GM12892 (cell line): ENCODE measurements at places on chromosomes 16 and 17.

DNA sequence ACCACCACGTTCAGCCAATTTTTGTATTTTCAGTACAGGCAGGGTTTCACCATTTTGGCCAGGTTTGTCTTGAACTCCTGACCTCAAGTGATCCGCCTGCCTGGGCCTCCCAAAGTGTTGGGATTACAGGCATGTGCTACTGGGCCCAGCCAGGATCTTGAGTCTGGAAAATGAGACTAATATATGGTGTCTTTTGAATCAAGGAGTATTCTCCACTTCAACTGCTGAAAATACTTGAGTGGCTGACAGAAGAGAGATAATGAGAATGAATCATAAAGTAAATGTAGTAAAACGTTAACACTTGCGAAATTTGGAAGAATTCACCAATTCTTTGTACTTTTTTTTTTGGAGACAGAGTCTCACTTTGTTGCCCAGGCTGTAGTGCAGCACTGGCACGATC is 16.6 kb downstream of the SMYD4 start:
- DNase-seq, result no peak

DNA sequence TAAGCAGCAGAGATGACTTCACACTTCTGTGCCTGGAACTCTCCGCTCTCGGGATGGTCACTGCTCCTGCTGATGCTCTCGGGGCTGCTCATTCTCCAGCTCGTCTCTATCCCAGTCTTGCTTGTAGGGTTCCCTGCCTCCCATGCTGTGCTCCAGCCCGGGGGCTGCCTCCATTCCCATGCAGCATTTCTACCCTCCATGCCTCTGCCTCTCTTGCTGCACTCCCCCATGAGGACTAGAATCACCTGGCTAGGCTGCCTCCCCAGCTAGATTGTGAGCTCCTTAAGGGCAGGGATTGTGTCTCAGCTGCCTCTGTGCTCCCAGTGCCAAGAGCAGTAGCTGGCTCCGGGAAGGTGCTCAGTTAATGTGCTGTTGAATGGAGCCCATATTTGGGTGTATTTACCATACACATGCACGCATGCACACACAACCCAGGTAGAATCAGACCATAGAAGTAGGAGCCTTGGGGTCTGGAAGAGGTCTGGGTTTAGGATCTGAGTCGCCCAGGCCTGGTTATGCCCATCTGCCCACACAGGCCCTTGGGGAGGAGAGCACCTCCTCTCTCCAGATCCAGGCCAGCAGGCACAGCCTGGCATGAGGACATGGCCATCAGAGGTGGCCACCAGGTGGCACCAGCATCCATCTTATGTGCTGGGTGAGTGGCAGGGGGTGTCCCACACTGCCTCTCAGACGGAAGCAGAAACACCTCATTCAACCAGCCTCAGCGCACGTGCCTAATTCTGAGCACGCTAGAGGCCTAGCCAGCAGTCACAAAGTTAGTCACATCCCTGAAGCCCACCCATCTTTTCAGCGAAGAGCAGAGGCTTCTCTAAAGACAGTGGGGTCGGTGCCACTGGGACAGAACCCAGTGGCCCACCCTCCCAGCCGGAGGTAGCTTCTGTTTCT is 9.3 kb downstream of the GIT1 start:
- peak; percentile 97 for DNase-seq

GRCh38 chr17:78967782-78968362 is 11.9 kb downstream of the LGALS3BP start:
- no peak for DNase-seq

- DNase-seq, result no peak
These were observed 14.1 kb upstream of the ST6GALNAC1 start for GRCh38 chr17:76657505-76658241.

GRCh38 chr16:14011846-14012245 is 59.3 kb upstream of the MRTFB start:
- DNase-seq, result no peak

DNA sequence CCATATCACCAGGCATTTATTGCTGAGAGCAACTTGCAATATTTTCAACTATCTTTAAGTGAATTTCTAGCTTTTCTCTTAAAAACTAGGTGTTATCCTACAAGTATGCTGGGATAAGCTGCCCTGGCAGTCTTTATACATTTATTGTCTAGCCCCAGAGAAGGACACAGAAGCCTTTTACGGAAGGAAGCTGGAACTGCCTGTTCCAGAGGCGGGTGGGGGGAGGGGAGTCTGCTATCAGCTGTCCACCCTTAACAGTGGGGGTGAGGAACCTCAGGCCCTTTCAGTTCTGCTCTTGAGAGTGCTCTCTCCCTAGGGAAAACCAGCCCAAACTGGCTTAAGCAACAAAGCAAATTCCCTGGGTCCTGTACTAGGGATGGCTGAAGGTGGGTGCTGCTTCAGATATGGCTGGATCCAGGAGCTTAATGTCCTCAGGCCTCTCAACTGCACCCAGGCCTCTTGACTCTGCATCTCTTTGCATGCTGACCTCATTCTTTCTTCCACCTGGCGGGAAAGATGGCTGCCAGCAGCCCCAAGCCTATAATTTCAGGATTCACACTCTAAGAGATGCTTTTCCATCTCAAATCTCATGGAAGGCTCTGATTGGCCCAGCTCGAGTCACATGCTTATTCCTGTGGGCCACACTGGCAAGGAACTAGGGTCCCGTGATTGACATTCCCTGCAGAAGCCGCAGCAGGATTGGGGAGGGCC is 16.6 kb downstream of the NAGPA start:
- DNase-seq, result no peak

DNA sequence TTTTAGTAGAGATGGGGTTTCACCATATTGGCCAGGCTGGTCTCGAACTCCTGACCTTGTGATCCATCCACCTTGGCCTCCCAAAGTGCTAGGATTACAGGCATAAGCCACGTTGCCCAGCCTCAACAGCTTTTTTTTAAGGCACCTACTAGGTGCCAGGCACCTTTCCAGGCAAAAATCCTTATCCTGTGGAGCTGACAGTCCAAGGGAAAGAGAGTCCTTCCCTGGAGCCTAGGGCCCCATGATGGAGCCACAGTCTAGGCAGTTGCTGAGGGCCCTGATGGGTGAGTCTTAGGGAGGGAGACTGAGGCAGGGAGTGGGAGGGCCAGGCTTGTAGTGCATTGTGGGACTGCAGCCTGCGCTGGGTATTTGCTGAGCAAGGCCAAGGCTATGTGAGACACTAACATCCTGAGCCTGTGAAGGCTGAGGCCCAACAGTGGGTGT is 79.6 kb upstream of the TOB1 start:
- no peak for DNase-seq

DNA sequence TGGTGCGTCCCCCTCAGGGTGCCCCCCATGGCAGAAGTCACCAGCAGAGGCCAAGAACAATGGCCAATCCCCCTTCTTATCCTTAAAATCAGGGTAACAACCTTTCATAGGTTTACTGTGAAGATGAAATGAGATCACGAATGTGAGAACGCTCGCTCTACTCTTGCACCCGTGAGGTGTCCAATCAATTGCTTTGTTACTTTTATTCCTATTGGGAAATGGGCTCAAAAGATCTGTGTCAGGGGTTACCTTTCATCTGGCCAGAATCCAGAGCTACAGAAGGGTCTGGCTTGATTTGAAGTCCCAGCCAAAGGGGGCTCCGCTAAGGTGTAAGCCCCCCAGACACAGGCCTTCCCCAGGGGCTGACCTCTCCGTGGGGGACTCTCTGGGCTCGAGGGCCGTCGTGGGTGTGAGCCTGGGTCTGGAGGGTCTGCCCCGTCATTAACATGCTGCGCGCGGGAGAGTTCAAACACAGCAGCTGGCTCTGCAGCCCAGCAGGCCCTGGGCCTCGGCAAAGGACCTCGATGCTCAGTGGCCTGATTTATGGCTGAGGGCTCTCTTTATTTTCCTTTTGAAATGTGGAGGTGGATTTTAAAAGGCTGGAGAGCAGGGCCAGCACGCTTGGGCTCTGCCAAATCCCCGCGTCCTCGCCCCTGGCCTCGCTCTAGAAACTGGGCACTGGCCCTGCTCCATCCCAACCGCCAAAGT is 10.4 kb downstream of the ABR start:
- DNase-seq, result no peak

GRCh38 chr17:74918906-74919305 is 4.1 kb downstream of the USH1G start:
- no peak for DNase-seq

GRCh38 chr16:49597796-49598195 is 224.2 kb downstream of the C16orf78 start:
- DNase-seq, result no peak

DNA sequence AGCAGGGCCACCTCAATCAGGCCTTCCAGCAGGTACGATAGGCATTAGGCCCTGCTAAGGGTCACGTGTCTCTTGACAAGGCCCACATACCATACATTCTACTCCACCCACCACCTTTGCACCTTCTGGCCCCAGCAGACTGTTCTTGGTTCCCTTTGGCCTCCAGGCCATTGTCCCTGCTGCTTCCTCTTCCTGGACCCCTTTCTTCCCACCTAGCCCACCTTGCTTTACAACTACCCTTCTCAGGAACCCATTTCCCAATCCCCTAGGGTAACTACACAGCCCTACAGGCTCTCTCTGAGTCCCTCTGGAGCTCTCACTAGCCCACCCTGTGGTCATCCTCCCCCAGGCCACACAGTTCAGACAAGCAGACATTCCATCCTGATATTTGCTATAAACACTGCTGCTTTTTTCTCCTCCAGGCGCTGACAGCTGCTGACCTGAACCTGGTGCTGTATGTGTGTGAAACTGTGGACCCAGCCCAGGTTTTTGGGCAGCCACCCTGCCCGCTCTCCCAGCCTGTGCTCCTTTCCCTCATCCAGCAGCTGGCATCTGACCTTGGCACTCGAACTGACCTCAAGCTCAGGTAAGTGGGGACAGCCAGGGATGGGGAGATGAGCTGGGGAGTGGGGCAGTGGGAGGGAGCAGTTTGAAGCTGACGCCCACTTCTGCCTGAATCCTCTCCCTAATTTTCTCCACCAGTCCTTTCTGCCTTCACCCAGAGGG is 1.4 kb upstream of the NRN1L start:
- DNase-seq, result no peak

DNA sequence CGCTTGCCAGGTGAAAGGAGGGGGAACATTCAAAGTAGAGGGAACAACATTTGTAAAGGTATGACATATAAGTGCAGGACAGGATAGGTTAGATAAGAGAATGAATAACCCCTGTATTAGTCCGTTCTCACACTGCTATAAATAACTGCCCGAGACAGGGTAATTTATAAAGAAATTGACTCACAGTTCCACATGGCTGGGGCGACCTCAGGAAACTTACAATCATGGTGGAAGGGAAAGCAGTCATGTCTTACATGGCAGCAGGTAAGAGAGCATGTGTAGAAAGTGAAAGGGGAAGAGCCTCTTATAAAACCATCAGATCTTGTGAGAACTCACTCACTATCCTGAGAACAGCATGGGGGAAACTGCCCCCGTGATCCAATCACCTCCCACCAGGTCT is 223.8 kb downstream of the SOX9 start:
- no peak for DNase-seq
